ENCODE measurements at places on chromosomes 1 and 21.

DNA sequence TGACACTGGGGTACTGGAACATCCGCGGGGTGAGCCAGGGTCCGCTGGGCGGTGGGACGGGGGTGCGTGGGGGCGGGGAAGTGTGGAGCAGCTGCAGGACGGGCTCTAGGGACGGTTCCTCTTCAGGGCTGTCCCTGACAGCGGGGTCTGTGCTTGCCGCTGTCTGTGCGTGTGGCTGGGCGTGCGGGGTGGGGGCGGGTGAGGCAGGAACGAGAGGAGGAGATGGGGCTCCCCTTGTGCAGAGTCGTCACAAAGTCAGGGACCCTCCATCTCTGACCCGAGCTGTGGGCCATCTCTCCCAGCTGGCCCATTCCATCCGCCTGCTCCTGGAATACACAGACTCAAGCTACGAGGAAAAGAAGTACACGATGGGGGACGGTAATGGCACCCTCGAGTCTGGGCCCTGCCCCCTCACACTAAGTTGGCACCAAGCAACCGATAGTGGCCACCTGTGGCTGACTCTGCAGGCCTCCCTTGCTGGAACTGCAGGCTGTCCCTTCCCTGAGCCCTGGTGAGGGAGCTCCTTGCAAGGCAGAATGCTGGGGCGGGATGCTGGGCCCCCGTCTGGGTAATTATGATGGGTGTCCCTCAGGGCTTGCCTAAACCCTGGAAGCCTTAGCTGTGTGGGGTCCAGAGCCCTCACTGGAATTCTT is 392 bp downstream of the GSTM2 start:
- DNase-seq = no peak

GRCh38 chr1:61182049-61182448 is 99.7 kb downstream of the NFIA start:
- DNase-seq = no peak

DNA sequence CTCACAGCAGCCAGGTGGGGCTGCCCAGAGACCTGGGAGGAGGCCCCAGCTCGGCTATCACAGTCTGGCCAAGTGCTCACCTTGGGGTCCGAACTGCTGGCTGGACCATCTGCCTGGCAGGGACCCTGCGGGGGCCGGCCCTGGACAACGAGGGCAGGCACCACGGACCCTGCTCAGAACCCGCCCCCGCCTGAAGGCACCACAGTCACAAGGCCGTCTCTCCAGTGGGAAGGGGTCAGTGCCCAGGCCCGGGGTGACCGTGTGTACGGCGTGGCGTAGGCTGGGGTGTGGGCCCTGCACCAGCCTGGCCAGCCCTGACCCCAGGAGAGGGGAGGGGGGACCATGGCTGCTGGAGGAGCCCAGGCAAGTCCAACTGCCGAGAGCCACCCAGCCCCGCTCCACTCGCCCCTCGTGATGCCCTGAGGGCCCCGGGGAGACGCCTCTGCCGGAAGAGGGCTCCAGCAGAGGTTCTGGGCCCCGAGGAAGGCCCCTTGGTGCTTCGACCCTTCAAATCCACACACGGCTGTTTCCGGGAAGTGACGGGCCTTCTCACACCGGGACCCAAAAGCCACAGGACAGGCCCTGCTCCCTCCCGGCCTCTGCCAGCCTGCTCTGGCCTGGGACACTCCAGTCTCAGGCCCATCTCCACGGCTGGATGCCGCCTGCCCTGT is 11.2 kb upstream of the RNF223 start:
- DNase-seq = no peak

DNA sequence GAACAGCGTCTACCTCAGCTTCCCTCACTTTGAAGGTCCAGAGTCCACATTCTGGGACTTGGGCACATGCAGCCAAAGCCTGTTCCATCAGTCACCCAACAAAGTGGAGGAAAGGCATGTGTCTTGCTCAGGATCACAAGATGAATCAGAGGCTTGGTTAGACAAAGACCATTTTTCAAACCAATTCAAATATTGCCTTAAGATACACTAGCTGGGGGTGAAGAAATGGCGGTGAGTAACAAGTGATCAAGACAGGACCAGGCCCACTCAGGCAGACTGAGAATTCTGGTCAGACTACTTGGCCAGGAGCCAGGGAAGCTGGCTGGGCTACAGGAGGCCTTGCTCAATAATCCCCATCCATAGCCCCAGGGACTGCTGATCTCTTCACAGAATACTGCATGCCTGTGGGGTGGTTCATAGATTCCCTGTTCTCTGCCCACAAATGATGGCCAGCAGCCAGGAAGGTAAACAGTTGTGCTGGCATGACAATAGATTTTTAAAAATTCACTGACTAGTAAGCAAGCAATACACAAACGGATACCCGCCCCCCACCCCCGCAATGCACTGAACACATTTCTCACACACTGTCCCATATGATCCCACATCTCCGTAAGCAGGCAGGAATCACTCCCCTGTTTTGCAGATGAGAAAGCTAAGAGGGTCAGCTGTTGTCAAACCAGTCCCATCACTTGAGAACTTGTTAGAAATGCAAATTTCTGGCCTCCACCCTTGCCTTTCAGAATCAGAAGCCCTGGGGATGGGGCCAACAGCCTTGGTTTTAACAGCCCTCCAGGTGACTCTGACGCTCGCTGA is 27.2 kb downstream of the ERI3 start:
- DNase-seq = no peak

DNA sequence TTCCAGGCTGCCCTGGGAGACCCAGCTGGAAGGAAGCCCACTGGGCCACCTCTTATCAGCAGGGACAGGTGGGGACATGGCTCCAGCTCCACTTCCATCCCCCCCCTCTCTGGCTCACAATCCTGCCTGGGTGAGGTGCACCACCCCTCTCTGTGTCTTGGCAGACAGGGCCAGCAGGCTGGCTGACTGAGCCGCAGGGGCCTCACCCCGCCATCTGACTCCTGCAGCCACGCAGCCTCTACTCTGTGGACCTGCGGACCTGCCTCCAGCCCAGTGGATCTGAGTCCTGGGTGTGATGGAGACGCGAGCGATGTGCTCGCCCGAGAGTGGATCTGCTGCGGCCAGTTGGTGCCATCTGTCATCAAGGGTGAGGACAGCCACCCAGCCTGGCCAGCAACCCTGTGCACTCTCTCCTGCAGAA is 30.1 kb downstream of the RCC2 start:
- no peak for DNase-seq

DNA sequence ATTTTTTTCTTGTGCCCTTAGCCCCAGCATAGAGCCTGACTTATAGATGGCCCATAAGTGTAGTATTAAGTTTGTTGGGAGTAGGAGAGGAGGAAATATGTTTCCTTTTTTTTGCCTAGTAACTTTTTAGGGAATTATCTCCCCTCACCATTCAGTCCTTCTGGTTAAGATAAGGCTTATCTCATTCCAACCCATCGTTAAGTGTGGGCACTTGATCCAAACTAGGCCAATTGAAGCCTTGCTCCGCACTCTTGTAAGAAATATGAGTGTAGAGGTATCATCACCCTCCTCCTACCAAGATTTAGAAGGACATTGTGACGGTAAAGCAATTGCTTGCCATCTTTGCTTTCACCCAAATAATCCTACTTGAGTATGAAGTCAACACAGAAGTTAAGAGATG is 8.8 kb upstream of the FGGY start:
- DNase-seq = no peak

DNA sequence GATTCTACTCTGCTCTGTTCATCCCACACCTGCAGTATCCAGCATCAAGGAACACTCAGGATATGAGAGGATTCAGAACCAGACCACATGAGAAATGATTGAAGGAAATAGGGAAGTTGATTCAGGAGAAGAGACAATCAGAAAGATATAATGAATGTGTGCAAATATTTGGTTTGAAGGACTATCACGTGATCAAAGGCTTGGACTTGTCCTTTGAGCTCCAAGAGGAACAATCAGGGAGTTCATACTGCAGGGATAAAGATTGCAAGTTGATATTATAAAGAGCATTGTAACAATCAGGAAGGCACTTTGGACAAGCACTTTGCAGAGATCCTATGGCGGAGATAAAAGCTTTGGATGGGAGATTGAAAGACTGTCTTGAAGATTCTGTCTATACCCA is 13.9 kb upstream of the PIGM start:
- no peak for DNase-seq

DNA sequence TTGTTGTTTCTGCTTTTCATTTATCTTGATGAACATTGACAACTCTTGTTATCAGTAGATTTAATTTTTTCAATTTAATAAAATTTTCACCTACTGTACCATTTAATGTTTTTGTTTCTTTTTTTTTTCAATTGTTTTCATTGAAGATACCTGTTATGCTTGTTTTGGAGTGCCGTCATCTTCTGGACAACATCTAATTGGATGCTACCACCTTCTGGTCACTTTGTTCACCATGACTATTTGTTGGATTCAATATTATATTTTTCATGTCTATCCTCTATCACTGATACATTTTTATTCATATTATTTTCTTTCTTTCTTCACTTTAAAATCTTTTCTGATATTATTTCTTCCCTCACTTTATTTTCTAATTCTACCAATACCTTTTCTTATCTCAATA is 14.0 kb downstream of the KRTAP21-2 start:
- DNase-seq = no peak

- no peak for DNase-seq
Measured at GRCh38 chr1:235552146-235552716, 48.0 kb upstream of the B3GALNT2 start.

DNA sequence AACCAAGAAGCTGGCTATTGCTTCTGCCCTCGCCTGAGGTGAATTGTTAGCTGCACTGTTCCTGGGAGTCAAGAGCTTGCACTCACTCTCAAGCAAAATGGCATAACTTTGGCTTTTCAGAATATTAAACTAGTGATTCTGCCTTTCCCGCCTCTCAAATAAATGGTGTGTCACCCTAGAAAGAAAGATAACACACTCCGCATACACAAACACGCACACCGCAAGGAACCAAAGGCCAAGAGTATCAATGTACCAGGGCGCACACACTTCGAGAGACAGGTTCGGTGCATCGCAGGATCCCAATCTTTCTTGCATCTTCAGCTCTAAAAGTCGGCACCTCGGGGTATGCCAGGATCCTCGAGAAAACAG is 470 bp upstream of the RTCA start:
- no peak for DNase-seq

GRCh38 chr21:15592271-15592860 is 137.4 kb upstream of the USP25 start:
- no peak for DNase-seq

- DNase-seq = no peak
Measured at GRCh38 chr1:22122273-22123070, 20.4 kb downstream of the WNT4 start.

All from effector memory CD4-positive, alpha-beta T cell (primary cell).